Activated CD4-positive, CD25-positive, alpha-beta regulatory T cell treated with anti-CD3 and anti-CD28 coated beads, Interleukin-2, amount 50 U/mL, for 16 hours (primary cell): ENCODE measurements at places on chromosomes 12 and 14.

- no peak for DNase-seq
Observed at GRCh38 chr14:37721976-37722659, 126.7 kb downstream of the TTC6 start.

GRCh38 chr12:13405961-13406703 is 209.6 kb downstream of the EMP1 start:
- DNase-seq: no peak

DNA sequence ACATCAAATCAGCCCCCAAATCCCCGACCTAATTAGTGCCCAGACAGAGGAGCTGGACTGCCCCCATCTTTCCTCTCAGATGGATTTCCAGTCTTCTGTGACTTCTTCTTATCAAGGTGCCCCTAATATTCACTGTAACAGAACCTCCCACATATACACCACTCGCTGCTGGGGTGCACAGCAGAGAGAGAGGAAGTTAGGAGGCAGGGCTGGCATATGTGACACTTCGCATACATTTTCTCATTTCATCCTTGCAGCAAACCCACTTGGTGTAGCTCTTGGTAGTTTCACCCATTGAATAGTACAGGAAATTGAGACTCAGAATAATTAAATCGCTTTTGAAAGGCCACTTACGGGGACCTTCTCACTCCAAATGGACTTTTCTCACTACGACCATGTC is 56.5 kb upstream of the CCND2 start:
- DNase-seq: no peak

- no peak for DNase-seq
Observed at GRCh38 chr12:67271976-67272375, 2.8 kb downstream of the CAND1 start.

DNA sequence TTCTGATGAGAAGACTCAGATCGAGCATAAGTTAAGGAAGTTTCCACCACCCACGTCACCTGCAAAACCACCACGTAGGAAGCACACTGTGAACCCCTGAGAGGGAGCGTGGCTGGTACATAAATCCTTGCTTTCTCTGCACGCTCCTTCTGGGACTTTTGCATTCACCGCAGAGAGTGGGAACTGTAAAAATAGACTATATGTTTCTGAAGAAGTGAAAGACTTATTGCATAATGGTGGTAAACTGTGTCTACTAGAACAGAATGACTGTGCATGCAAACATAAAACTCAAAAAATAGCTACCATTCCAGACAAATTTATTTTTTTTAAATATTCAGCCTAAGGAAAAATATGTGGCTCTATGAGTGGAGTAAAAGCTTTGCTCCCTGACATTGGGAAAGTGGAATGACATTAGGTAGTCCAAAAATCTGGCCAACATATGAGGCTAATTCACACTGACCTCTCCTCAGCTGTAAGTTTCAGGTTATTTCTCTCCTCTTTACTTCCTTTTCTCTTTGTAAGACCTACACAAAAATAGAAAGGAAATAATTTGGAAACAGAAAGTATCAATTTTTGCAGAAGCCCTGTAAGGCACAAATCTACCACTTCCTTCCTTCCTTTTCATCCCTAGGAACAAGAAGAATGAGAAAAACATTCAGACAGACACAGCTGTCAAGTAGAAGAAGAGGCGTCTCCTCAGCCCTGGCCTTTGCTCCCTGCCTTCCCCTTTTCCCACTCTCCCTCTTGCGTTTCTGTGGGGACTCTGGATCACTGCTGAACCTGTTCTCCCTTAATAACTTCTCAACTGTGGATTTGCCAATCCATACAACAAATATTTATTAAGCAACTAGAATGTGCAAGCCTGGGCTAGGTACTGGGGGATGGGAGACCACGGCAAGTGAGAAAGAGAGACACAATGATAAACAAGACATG is 264.3 kb upstream of the FOXN3 start:
- DNase-seq: no peak

GRCh38 chr14:60760644-60761364 is 26.2 kb downstream of the MNAT1 start:
- no peak for DNase-seq

DNA sequence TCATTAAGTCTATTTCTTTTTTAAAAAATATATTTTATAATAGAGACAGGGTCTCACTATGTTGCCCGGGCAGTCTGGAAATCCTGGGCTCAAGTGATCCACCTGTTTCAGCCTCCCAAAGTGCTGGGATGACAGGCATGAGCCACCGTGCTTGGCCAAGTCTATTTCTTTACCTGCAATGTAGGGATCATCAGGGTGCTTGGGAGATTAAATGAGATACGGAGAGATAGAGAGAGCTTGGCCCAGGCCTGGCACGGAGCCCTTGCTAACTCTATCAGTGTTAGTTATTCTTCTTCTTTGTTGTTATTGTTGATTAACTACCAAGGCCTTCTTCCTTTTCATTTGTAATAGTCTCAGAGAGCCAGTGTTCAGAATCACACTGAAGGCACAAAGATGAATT is 3.1 kb downstream of the CABP1 start:
- no peak for DNase-seq

GRCh38 chr12:1093166-1093751 is 102.2 kb downstream of the ERC1 start:
- no peak for DNase-seq

- DNase-seq: no peak
Observed at GRCh38 chr12:115383668-115384067, 699.7 kb upstream of the TBX3 start.

GRCh38 chr12:10612984-10613348 is 443 bp downstream of the MAGOHB start:
- no peak for DNase-seq

DNA sequence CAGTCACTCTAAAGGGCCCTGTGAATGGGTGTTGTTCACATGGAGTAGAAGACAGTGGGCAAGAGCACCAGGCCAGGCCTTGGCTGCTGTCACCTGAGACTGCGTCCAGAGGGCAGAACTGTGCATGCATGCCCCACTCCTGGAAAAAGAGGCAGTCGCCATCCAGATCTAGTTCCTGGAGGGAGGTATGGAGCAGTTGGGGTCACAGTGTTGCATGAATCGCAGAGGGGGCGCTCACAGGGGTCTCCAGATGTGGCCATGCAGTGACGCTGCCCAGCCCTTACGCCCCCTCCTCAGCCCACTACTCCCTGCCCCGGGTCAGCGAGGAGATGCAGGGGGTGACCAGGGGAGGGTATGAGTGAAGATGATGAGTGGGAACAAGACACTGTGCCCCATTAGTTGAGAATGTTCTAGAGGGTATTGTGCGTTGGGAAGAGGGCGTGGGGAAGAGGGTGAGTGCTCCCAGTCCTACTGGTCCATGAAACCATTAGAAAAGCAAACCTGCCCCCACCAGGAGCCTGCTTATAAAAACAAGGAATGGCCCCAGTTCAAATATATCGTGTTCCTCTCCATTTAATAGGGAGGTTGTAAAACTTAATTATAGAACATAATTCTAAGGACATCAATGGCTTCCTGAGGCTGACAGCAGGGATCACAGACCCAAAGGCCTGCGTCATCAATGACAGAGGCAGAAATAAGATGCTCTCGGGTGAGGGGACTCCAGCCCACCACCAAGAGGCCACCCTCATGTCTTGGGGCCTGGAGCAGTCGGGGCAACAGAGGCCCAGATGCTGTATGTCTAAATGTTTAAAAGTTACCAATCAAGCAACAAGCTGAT is 32.2 kb upstream of the BCL7A start:
- DNase-seq: no peak

GRCh38 chr14:68780358-68781160 is 12.3 kb downstream of the ZFP36L1 start:
- DNase-seq: no peak

DNA sequence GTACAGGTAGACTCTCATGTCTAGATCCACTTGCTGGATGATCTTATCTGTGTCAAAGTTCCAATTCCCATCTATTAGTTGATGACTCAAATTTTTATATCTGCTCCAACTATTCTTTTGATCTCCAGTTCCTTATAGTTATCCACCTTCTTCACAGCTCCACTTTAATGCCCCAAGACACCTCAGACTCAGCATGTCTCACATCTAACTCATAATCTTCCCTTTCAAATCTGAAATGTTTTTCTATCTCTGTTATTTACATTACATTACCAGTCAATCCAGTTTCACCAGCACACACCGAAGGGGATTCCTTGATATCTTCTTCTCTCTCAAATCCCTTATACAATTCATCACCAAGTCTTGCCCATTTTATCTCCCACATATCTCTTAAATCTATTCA is 3.7 kb upstream of the METAP2 start:
- DNase-seq: no peak

DNA sequence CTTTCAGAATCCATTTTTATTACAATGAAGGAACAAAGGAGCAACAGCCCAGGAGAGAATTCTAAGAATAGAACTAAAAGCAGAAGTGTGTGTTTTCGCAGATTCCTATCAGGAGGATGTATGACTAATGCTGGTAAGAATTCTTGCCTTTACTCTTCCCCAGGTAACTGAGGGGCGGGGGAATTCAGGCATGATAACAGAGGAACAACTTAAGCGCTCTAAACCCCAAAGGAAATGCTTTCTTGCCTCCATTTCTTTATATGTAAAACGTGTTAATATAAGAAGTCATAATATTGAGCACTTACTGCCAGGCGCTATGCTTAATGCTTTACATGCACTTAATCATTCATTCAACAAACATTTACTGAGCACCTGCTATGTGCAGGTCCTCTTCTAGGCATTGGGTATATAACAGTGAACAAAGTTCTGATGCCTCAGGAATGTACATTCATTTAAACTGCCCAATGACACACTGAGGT is 4.5 kb downstream of the HCAR1 start:
- DNase-seq: no peak

DNA sequence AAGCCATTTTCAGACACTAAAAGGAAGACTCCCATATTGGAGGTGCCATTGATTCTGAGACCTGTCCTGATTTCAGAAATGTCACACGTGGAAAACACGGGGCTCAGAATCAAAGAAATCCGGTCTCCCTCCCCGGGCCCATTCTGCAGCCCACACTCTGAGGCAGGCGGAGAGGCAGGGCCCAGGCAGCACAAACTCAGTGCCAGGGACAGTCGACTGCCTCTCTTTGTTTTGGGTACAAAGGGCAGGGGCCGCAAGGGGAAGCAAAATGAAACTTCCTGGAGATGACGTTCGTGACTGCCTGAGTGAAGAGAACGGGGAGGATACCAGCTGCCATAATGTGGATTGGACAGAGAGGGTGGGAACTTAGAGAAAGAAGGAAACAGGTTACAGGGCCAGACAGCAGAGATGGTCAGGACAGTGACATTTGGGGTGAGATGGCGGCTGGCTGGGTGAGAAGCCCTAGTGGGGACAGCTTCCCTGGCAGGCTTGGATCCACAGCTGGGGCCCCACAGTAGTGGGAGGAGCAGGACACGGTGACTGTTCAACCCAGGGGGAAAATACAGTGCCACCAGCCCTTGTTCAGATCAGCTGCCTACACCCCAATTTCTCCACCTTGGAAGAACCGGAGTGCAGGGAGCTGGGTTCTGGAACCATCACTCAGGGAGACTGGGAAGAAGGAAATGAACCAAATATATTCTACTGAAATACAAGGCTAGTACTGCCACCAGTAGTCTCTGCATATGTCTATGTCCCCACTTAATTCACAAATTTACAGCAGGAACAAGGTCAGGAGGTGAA is 8.1 kb downstream of the GAPDH start:
- DNase-seq: no peak

- DNase-seq: no peak
Observed at GRCh38 chr12:132006056-132006680, 56.4 kb downstream of the EP400 start.

DNA sequence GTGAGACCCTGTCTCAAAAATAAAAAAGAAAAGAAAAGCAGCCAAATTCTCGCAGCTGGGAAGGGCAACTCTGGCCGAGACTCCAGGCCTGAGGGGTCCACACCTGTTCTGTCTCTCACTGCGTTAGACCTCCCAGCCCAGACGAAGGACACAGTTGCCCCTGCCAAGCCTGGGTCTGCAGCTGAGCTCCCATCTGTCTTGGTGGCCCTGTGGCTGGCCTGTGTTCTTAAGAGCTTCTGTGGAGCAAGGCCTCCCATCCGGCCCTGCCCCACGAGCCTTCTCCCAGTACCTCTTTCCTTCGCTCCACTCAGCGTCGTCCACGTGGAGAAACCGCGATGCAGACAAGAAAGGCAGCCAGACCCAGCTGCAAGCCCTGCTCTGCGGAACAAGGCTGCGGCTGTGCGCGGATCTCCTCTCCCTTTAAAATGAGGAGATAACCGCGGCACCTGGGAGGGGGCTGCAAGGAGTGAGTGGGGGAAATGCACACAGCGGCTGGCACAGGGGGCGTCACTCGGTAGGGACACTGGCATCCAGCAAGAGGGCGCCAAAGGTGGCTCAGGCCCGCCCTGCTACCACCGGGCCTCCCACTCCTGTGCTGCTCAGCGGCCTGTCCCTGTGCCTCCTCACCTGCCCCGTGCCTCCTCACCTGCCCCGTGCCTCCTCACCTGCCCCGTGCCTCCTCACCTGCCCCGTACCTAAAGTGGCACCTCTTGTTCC is 42.4 kb downstream of the LRRC74A start:
- DNase-seq: no peak

DNA sequence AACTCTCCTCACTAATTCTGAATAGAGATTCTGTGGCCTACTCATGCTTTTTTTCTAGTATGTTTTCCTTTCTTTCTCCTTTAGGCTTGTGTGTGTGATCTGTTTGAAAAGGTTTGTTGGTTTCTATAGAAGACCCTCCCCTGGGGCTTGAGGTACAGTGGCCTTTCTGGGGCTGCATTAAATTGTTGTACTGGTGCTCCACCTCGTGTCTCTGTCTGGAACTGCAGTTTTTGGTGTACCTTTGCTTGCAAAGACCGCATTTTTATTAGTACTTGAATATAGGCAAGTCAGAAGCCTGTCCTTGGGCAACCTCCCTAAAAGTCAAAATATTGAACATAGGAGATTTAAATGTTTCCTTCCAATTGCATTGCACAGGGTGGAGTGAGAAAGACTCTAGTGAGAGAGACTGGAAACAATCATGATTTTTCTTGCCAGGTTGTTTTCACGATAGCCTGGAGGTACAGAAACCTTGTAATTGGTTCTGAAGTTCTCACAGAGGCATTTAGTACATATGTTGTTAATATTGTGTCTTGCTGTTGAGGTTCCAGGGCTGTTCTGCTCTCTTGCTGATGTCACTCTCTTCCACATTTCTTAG is 39.0 kb downstream of the SLCO1B1 start:
- DNase-seq: no peak

GRCh38 chr12:75137896-75138295 is 71.7 kb downstream of the KCNC2 start:
- no peak for DNase-seq

DNA sequence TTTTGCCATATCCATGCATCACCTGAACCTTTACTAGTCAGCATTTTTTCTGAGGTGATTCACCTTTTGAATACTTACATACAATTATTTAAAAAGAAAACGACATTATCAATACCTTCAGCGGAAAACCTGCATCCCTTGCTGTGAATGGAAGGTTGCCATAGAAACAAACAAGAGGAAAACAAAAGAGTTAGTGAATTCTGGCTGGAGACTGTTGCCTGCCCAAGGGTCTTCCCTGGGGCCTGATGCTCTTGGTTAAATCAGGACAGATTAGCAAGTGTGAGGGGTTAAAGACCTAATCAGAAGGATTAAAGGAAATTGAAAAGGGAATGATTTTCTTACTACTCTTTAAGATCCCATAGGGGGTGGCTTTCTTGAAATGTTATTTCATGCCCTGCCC is 96.0 kb upstream of the WSCD2 start:
- no peak for DNase-seq

- no peak for DNase-seq
Observed at GRCh38 chr12:24778486-24779304, 170.2 kb downstream of the BCAT1 start.

- DNase-seq: no peak
Observed at GRCh38 chr14:74979442-74980397, 23.0 kb upstream of the EIF2B2 start.

- no peak for DNase-seq
Observed at GRCh38 chr14:98994561-98994960, 277.4 kb downstream of the BCL11B start.

GRCh38 chr12:2783936-2784600 is 10.7 kb upstream of the FKBP4 start:
- no peak for DNase-seq
